Activated gamma-delta T cell treated with anti-CD3 and anti-CD28 coated beads, Interleukin-2, amount 50 U/mL, for 16 hours (primary cell): ENCODE measurements at places on chromosomes 2 and 18.

GRCh38 chr2:62194558-62195420, 1.1 kb upstream of the B3GNT2 start:
- DNase-seq = no peak

- DNase-seq = no peak
Observed at GRCh38 chr2:151380580-151381235, 23.3 kb downstream of the TNFAIP6 start.

GRCh38 chr2:219581346-219581745, 9.2 kb downstream of the INHA start:
- DNase-seq = no peak

- DNase-seq = no peak
Observed at GRCh38 chr2:39918886-39919285, 139.8 kb upstream of the THUMPD2 start.

GRCh38 chr2:3827673-3828575, 124.5 kb downstream of the DCDC2C start:
- no peak for DNase-seq

- no peak for DNase-seq
Observed at GRCh38 chr2:156817430-156817829, 381.3 kb downstream of the GPD2 start.

GRCh38 chr2:25190536-25190935, 22.2 kb upstream of the POMC start:
- DNase-seq = no peak

DNA sequence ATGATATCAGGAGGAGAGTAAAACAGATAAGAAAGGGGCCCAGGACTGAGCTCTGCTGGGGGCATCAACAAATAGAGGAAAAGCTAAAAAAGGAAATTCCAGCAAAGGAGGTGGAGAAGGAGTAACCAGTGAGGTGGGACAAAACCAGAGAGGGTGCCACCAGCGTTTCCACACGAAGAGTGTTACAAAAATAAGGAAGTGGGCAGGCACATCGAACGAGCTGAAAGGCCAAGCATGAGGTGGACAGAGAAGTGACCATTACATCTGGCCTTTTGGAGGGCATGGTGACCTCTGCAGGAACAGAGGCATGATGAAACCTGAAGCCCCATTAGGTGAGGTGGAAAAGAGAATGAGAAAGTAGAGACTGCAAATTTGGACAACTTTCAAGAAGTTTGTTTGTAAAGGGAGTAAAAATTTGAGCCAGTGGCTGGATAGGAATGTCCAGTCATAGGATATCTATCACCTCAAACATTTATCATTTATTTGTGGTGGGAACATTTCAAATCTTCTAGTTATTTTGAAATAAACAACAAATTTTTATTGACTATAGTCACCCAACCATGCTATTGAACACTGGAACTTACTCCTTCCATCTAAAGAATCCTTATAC, 18.4 kb upstream of the VIT start:
- no peak for DNase-seq

GRCh38 chr18:11498821-11499220, 110.6 kb upstream of the SLC35G4 start:
- DNase-seq = no peak

DNA sequence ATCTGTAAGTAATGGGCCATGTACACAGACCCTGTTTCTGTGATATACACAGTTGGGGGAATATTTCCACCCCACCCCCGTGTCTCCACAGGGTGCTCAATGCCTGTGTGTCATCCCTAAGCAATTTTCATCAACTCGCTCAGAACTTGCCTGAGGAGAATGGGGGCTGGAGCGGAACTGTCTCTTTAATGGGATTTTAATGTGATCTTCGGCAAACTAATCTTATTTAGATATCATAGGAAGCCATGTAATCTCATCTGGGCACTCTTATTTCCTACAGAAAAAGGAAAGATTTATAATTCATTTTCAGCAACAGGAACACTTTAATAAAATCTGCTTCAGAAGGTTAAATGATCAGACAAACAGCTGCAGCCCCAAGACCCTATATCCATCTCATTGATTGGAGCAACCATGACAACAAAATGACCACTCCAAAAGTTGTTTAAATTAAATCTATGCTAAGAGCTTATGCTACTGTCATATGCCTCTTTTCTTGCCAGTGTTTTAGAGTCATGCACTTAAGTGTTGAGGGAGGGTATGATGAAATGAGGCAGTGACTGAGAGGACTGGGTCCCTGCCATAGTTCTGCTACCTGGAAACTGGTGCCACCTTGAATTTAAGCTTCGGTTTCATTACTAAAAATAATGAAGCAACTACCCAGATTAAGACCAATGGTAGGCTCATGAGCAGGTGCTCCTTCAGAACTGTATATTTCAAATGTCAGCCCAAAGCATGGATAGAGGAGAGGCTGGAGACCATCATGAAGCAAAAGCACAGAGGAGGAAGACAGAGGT, 183.1 kb upstream of the DDX18 start:
- DNase-seq = no peak

DNA sequence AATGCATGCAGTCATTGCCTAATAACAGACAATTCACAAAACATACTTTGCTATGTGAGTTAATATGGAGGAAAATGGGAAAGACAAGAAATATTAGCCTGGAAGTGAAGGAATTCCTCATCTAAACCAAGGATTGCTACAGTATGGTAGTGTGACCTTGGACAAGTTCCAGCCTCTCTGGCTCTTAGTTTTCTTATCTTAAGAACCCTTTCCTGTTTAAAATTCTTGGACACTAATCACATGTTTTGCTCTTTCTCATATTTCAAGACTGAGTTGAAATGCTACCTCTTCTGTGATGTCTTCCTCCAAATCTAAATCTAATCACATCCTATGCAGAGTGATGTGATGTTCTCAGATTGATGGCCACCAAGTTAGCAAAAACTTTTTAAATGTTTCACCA, 20.8 kb upstream of the ADAM23 start:
- DNase-seq = no peak

- DNase-seq = no peak
Observed at GRCh38 chr2:48824116-48824515, 68.6 kb upstream of the LHCGR start.

DNA sequence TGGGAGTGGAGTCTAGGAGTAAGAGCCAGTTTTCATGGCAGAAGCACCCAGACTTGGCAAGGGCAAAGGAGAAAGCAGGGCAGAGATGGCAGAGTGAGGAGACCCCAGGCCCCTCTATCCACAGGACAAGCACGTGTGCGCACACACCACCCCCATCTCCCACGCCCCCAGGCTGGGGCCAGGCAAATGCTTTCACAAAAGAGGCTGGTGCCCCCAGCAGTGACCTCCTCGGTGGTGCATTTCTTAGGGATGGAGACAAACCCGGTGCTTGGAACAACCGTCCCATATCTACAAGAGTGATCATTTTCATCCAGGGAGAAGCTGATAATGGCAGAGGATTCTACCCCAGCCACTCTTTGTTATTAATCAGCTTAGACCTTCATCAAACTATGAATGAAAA, 62.0 kb downstream of the KCNF1 start:
- DNase-seq = no peak

DNA sequence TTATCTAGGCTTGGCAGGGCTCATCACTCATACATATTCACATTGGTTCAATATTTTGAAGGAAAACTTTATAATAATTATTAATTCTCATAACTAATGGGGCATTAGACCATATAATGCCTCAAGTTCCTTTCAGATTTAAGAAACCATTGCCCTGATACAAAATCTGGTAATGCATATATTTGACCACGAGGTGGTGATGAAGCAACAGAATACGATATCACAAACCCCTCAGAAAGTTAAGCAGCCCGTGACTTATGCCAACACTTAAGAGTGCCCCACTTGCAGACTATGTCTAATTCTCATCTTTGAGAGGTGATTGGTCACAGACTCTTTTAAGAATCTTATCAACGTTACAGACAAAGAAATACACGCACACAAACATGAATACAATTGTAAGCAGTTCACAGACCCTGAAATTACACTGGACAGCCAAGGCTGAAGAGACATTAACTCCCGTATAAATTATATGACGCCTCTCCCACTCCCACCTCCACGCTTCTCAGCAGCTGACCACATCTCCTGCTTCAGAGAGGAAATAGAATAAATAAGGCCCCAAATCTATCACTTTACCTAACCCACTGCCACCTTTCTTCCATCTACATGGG, 20.7 kb upstream of the DNAH6 start:
- DNase-seq = peak; percentile 13

DNA sequence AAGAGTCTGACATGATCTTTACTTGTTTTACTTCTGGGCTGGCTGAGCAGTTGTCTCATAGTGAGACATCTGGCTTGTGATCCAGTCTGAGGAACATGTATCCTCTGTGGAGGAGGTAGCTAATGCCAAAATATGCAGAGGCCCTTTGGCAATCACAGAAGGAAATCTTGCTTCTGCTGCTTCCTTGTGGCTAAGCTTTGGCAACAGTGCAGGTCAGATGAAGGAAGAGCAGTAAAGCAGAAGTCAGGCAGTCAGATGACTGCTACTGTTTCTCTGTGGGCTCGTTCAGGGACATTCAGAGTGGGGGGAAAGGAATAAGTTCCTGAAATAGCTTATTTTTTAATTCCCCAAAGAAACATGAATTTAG, 22.3 kb downstream of the DOK1 start:
- no peak for DNase-seq

DNA sequence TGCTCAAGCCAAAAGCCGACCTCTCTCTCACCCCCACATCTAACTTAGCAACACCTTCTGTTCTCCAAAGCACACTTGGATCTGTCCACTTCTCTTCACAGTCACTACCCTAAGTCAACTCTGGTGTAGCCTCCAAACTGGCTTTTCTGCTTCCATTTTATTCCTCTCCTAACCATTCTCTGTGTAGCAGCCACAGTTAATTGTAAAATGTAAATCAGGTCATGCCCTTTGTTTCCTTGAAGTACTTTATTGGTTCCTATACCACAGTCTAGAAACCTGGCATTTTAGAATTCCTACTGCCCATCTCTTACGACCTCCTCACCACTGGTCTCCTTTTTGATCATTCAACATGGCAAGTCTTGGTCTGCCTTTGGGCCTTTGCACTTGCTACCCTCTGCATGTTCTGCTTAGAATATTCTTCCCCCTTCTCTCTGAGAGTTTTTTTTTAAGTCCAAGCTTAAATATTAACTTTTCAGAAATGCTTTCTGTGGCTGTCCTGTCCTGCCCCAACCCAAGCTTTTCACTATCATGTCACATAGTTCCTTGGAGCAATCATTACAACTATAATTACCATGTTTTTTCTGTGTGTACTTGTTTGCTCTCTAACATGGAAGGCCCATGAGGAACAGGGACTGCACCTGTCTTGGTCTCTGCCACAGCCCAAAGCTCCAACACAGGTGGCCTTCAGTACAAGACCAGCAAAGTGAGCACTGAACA, 42.9 kb downstream of the PLA2R1 start:
- no peak for DNase-seq

GRCh38 chr2:47485177-47485576, 82.2 kb downstream of the MSH2 start:
- DNase-seq = no peak

GRCh38 chr2:172597176-172597842, 41.4 kb downstream of the PDK1 start:
- no peak for DNase-seq

DNA sequence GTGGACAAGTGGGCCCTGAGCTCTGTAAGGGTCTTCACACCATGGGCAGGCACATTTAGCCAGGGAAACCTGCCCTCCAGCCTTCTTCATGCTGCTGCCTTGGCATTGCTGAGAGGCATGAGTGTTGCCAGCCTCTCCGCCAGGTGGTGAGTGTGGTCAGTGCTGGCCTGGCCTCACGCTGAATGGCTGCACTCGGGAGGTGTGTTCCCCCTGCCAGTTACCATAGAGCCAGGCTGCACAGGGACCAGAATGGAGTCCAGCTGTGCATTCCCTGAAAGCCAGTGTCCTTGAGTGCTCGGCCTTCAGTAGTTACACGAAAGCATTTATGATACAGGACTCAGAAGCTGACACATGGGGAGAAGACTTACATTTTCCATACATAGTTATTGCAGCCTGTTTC, 139.7 kb downstream of the ATP9B start:
- DNase-seq = no peak

- no peak for DNase-seq
Observed at GRCh38 chr2:66440708-66441497, 6.0 kb downstream of the MEIS1 start.

- DNase-seq = no peak
Observed at GRCh38 chr2:16038621-16039020, 98.3 kb downstream of the MYCN start.

GRCh38 chr2:18610651-18611050, 21.3 kb upstream of the NT5C1B start:
- DNase-seq = no peak

DNA sequence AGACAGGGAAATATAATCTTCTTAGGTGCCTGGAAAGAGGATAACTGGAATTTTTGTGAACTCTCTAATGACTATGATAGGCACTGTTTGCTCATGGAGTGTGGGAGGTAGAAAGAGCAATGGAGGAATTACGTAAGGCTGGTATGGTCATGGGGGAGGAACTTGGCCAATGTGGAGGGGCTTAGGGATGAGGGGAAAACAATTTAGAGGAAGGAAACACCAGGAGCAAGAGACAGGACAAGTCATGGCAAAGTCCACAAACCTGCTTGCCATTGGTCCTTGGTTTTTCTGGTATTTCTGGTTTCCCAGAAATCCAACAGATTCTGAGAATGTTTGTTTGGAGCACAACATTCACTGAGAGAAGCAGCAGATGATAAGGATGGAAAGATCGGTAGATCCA, 274.2 kb downstream of the DYSF start:
- DNase-seq = no peak

- no peak for DNase-seq
Observed at GRCh38 chr2:44186810-44187209, 18.1 kb downstream of the PPM1B start.

DNA sequence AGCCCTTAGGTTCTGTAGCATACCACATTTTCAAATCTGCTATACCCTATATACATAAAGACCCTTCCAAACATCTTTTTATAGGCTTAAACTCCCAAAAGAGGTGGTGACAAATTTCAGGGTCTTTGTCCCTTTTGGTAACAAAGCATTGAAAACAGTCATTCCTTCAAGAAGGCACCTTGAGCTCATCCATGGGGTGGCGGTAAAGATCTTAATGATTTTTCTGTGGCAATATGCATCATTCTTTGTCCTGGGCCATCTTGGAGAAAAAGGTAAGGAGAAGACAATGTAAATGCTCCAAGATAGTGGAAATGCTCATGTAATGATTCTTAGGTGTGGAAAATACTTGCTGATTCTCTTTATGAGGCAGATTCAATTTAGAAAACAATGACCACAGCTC, 890.5 kb downstream of the CNTNAP5 start:
- DNase-seq = no peak

DNA sequence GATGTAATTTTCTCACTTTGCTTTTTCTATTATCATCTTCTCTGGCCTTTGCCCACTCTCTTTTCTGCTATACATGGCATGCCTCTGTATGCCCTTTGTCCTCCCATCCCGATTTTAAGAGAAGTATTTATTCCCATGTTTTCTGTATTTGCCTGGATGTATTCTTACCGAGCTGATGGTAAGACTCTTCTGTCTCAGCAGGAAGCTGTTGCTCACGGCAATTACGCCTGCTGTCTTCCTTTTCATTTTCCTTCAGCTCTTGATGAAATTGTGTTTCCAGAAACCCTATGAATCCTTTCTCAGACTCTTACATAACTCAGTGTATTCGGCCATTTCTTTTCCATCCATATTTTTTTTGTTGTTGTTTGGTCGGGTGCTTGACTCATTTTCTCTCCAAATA, 121.6 kb downstream of the SP3 start:
- DNase-seq = no peak

GRCh38 chr2:219278655-219279150, 463 bp upstream of the DNAJB2 start:
- DNase-seq = no peak

GRCh38 chr2:55916473-55917049, 7.0 kb downstream of the EFEMP1 start:
- DNase-seq = no peak

- DNase-seq = peak; percentile 21
Observed at GRCh38 chr2:68251855-68252399, 405 bp downstream of the PPP3R1 start.
